Pancreas (tissue), 10 donors: ENCODE measurements at places on chromosomes 4 and X. TPM values are rescaled to one million over a fixed set of nuclear protein-coding genes. Genes with fewer than 3 reads are reported as not detected.

TRIM61 gene
- total RNA-seq: 0.14 TPM

HPRT1 gene
- 20.2 TPM for total RNA-seq

POU3F4 gene
- total RNA-seq: not detected

TRIML2 gene
- not detected for total RNA-seq

MAGIX gene
- total RNA-seq: 8.7 TPM

RNF175 gene
- total RNA-seq: not detected

PAGE1 gene
- not detected for total RNA-seq

RBMXL3 gene
- total RNA-seq: not detected

KLHL4 gene
- total RNA-seq: 0.15 TPM

GRCh38 chrX:72255445-72255844, 16.6 kb upstream of the ERCC6L start:
- peak; percentile 26 for DNase-seq

GRCh38 chr4:7101692-7102515, 34.0 kb upstream of the GRPEL1 start:
- peak; percentile 58 for DNase-seq

DNA sequence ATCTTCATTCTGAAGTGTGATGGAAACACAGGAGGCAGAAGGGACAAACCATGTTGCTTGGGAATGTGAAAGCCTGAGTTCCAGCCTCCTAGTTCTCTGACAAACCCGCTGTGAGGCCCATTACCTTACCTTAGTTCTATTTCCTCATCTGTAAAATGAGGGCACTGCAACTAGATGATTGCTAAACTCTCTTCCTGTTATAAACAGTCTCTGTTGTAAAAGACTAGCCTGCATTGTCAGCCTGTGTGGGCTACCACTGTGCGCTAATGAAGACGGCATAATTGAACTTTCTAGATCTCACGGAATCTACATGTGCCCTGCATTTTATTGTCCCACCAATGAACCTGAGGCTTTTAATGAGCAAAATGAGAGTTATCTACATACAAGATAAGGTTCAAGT, 147.2 kb downstream of the AFF2 start:
- no peak for DNase-seq

DNA sequence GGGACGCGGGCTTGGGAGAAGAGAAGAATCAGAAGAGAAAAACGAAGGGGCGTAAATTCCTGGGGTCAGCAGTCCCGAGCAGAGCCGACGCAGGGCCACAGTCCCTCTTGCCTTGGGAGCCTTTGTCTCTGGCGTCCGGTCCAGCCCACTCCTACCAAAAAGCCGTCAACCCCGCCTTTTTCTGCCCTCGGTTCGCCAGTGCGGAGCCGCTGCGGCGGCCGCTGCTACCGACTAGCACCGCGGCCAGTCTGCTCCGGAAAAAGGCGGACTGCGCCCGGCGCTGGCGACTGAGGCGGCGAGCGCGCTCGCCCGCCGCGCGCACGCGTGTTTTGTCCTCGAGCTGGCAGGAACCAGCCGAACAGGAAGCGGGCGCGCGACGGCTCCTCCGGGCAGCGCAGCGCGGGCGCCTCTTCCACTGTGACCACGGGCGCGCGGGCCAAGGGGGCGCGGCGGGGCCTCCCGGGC, 502 bp downstream of the HNRNPDL start:
- no peak for DNase-seq

DNA sequence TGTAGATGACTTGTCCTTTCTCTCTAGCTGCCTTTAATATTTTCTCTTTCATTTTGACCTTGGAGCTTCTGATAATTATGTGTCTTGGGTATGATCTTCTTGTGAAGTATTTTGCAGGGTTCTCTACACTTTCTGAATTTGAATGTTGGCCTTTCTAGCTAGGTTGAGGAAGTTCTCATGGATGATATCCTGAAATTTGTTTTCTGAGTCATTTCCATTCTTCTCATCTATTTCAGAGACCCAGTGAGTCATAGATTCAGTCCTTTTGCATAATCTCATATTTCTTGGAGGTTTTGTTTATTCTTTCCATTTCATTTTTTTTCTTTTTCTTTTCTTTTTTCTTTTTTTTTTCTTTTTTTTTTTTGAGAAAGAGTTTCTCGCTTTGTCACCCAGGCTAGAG, 585.7 kb upstream of the PABPC4L start:
- DNase-seq: no peak

DNA sequence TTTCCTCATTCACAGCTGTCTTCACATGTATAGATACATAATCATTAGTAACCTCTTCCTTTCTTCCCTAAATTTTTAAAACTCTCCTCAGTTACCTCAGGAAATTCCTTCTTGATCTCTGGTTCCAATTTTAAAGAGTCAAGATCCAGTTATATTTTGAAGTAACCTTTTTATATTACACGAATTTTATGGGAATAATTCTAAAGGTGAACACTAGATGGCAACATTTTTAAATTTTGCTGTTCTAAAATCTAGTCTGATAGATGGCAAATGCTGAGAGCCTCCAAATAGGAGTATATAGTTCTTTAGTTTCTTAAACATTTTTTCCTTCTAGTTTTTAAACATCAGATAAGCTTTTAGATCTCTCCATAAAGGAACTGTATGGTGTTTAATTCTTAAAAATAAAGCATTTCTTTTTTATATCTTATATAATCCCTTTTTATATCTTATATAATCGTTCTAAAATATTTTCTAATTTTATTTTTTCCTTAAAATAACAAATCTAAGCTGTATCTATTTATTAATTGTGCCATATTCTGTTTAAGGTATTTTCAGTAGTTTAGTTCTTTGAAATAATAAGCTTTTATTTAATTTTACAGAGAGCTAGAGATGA, 37.9 kb upstream of the PAPSS1 start:
- no peak for DNase-seq

GRCh38 chr4:76993787-76994641, 44.5 kb downstream of the SEPTIN11 start:
- DNase-seq: no peak

DNA sequence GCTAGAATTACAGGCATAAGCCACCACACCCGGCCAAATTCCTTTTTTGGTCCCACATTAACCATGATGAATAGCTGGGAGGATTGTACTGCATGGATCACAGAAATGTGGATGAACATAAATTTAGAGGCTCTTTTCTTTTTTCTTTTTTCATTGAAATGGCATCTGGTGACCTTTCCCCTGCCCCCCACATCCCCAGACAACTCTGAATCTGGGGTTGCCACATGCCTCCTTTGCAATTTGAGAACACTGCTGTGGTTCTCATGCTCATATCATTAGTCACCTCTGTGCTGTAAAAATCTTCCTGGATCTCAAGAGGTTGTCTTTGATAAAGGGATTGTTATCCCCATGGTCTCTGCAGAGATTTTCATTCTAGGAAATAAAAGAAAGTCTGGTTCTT, 22.8 kb upstream of the FMR1NB start:
- no peak for DNase-seq

DNA sequence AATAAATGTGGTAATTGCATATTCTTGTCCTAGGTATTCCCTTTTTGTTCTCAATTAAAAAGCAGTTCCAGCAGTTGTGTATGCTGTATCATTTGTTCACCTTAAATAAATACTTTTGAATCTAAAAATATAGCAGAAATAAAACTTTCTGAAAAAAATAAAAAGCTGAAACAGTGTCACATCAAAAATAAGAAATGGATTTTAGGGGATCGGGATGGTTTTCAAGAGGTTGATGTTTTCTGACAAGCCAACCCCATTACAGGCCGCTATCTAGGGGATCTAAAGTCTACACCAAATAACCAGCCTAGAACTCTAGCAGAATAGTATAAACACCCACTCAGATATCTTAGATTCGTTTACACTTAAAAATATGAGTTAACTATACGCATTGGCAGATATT, 95.4 kb upstream of the MAML3 start:
- no peak for DNase-seq

DNA sequence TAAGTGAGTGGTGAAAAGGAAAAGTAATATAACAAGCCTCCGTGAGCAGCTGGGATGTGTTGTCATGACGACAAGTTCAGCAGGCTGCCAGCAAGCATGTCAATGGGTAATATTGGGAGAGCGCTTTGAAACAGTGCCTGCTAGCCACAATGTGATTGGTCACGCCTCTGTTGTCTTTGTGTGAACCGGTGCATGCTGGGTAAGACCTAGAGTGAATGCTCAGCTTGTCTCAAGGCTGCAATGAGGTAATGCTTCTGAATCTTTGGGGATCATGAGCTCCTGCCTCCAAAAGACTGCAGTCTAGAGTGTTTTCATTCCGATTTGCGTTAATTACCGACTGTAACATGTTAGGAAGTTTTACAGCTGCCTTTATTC, 54.9 kb downstream of the STOX2 start:
- DNase-seq: peak; percentile 56

- DNase-seq: no peak
Measured at GRCh38 chr4:98491899-98492559, 166.4 kb downstream of the TSPAN5 start.

GRCh38 chrX:70134116-70134477, 850 bp downstream of the IGBP1 start:
- no peak for DNase-seq

GRCh38 chr4:19992471-19993093, 259.1 kb upstream of the SLIT2 start:
- DNase-seq: no peak

DNA sequence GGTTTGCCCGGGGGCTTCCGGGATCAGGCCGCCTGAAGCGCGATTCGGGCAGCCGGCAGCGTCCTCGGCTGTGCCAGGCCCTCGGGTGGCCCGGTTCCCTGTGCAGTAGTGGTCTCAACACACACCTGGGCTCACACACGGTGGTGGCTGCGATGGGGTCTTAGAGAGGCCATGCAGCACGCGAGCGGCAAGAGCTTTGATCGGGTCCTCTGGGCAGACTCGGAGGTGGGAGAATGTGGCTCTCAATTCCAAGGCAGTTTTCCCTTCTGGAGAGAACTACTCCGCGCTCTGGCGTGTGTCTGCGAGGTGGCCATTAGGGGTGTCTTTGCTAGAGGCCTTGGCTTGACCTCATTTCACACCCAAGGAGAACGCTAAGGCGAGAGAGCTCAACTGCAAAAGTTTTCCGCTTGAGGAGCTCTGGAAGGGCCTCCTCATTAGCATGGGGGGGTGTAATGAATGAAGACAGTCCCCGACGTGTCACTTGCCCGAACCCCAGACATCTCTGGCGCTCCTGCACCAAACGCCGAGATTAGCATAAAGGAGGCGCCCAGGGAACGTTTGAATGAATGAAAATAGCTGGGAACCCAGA, 771 bp upstream of the RBPJ start:
- no peak for DNase-seq

- DNase-seq: no peak
Measured at GRCh38 chr4:139689093-139689722, 23.6 kb downstream of the MGST2 start.

DNA sequence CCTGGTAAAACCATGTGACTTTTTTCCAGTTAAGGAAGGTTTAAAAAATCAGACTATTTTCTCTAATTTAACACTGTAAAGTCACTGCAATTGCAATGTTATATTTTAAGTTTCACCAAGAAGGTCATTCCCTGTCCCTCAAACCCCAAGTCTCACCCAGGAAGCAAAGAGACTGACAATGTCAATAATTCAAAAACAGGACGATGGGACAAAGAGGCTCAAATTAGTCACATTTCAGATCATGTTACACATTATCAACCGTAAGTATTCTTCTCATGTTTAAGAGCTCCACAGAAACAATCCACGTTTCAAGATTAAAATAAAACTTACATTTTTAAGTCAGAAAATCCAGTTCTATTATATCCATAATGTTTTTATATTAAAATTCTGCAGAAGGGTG, 13.2 kb downstream of the SHISA3 start:
- DNase-seq: no peak

DNA sequence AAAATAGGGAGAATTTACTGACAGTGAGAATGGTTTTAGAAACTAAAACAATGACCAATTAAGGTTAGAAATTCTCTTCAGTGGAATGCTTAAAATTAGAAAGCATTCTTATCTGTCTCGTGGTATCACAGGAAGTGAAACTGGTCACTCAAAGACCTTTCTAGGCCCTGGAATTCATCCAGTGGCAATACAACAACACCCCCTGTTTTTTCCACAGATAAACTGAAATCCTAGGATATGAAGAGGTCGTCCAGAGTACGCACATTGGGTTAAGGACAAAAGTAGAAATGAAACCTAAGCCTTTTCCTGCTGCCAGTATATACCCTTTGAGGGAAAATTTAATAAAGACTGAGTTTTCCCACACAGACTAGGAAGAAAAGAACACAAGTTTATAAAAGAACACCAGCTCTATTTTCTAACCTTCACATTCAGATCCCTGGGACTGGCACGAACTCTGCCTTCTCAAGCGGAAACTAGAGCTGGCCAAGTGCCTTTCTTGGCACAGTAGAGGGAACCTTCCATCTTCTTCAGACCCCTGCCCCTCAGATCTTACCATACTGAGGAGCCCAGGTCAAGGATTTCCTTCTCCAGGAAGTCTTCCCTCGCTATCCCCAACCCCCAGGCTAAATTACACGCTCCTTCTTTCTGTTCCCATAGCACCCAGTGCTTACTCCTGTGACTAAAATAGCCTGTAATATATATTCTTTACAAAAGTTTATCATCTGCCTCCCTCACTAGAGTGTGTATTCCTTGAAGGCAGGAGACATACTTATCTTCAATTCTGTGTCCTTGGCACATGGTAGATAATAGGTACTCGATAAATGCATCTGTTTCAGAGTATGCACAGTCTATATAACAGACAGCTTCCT, 16.9 kb downstream of the LHFPL1 start:
- no peak for DNase-seq

- DNase-seq: no peak
Measured at GRCh38 chr4:181046809-181047208, 1196.4 kb upstream of the TENM3 start.

GRCh38 chr4:74474345-74475090, 29.6 kb downstream of the AREG start:
- DNase-seq: peak; percentile 17

GRCh38 chrX:136850441-136851175, 29.9 kb downstream of the RBMX start:
- no peak for DNase-seq

- no peak for DNase-seq
Measured at GRCh38 chr4:39526765-39527295, 409 bp downstream of the UGDH start.

- no peak for DNase-seq
Measured at GRCh38 chr4:23720556-23720955, 169.3 kb downstream of the PPARGC1A start.

- no peak for DNase-seq
Measured at GRCh38 chr4:126106658-126107057, 791.9 kb downstream of the FAT4 start.

DNA sequence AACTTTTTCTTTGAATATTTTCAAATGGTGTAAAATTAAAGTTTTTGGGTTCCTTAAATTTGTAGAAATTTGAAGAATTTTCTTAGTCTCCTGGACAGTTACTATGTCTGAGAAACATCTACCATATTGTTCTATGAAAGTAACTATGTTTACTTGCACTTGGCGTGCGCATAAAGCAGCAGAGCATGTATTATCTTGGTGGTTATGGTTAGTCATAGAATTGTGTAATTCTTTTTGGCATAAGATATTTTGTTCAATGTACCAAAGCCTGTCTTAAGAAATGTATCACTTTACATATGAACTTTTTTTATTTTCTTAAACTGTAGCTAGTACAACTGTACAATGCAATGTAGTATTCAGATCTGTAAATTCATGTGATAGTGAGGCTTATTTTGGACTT, 49.2 kb downstream of the CDS1 start:
- no peak for DNase-seq

- DNase-seq: no peak
Measured at GRCh38 chrX:33211356-33212260, at the start of gene DMD. TSS of gene DMD (minus strand) at chrX:33211549. CDS start at chrX:33211312, 237 bp downstream.

- no peak for DNase-seq
Measured at GRCh38 chrX:11196476-11196875, 85.3 kb downstream of the HCCS start.
